ENCODE measurements at places on chromosomes 12 and 14. TPM values are rescaled to one million over a fixed set of nuclear protein-coding genes. Genes with fewer than 3 reads are reported as not detected.
A peak's percentile ranks its signal among the peaks of the same experiment; 100 is the strongest.

DNA sequence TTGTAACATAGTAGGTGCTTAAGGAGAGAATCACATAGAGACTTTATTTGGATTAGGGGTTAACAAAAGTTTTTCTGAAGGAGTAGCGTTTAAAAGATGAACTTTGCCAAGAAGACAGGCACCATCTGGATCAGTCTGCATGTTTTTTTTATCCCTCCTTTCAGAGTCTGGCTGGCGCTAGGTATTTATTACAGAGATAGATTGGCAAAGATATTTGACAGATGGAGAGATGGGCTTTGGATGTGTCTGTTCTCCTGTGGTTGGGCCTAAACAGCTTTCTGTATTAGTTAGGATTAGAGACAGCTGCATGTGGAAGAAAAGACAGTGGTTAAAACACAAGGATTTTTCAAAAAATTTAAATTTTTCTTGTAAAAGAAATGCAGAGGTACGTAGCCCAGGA, 133.9 kb downstream of the C12orf75 start:
- no peak for DNase-seq

Gene TAS2R50
- 0.25 TPM for total RNA-seq

Gene MMP14
- 83.9 TPM for total RNA-seq

GRCh38 chr12:113465808-113466453, 5.7 kb downstream of the LHX5 start:
- no peak for DNase-seq

Gene CYP46A1
- 0.57 TPM for total RNA-seq

GRCh38 chr12:121894633-121895032, 6.0 kb downstream of the PSMD9 start:
- DNase-seq: peak; percentile 30

Gene SLC10A1
- total RNA-seq: not detected

GRCh38 chr12:127343940-127344339, 923.0 kb upstream of the TMEM132C start:
- no peak for DNase-seq

DNA sequence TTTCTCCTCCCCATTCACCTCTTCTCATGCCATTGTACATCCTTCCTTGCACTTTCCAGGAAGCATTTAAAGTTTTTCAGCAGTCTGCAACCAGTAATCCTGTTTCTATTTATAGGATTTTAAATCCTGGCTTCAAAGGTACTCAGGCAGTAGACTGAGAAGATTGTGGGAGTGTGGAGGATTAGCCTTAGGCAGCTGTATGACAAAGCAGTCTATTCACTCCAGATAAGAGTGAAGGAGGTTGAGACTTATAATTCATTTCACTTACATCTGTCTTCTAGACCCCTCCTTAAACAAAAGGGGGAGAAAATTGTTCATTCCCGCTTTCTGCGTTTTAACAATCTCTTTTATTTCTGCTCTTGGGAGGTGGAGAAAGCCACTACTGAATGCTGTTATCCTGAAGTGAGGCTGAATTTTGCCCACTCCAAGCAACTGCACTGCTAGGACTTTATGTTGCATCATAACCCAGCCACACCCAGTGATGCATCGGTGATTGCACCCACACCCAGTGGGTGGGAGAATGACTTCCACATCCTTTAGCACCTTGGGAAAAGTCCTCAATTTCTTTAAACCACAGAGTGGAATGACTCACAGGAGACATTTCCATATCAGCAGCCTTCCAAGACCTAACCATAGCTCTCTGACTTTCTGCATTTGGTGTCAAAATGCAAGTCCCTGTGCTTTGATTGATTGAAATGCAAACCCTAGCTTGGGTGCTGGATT, 382.5 kb upstream of the ATP2B1 start:
- DNase-seq: no peak

DNA sequence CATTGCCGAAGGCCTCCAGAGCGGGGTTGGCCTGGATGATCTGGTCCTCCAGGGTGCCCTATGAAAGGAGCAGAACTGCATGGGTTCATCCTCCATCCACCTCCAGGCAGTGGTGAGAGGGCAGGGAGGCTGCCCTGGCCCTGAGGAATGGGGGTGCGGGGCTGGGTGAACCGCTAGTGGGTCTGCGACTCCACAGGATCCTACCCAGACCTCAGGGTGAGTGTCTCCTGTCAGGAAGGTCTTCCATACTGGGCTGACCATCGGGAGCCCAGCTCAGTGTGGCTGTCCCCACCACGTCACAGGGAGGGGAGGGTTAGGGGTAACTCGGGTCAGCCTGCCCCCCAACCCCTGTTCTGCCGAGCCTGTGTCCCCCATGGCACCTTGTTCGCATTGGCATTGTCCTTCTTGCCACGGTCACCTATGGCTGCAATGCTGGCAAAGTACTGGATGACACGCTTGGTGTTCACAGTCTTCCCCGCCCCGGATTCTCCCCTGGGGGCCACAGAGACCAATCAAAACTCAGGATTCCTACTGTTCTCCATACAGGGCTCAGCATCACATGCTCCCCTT, 3.7 kb downstream of the MYH6 start:
- DNase-seq: no peak

- no peak for DNase-seq
Measured at GRCh38 chr14:56333359-56334292, 215.4 kb downstream of the PELI2 start.

DNA sequence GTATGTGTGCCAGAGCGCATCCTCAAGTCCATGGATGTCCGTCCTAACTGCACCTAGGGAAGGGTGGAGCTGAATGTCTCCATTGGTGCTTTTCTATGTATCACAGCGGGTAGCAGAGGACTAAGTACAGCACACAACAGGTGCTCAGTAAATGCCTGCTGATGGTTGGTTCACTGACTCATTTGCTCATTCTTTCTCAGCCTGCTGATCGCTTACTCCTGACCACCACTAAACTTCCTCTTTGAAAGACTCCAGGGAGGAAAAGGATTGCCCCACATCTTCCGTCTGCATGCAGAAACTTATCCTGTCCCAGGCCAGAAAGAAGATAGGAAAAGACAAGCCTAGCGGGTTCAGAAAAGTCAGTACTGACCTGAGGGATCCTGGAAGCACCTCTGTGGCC, 66.3 kb downstream of the B4GALNT3 start:
- no peak for DNase-seq

DNA sequence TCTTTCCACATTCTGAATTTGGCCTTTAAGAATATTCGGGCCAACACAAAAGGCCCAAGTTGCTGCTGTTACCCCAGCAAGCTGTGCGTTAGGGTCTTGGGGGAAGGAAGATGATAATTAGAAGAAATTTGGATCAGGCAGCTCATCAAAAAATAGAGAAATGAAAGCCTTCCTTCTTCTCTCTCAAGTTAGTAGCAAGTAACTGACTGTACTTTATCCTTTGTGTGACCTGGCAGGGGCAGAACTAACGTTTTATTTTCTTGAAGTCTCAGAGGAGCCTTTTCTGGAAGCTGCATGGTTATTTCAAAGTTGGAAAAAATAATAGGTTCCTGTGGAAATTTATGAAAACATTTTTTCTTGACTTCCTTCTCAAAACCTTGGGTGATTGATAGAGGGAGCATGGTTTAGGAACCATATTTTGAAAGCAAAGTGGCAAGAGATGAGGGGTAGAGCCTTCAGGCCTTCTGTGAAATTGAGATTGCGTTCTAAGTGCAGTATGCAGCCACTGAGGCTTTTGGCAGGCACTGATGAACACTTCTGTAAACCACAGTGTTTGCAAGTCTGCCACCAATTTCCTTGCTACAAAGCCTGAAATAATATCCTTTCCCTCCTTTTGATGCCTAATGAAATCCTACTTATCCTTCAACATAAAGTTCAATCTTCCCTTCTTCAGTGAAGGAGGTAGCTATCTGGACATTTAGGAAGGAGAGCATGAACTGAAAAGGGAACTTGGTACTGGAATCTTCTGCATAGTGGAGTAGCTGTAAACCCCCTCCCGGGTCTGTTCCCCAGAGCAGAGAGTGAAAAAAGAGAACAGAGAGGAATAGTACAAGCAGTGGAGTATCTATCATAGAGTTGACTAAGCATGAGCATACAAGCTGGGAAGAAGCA, 123.2 kb downstream of the FGD4 start:
- DNase-seq: no peak

DNA sequence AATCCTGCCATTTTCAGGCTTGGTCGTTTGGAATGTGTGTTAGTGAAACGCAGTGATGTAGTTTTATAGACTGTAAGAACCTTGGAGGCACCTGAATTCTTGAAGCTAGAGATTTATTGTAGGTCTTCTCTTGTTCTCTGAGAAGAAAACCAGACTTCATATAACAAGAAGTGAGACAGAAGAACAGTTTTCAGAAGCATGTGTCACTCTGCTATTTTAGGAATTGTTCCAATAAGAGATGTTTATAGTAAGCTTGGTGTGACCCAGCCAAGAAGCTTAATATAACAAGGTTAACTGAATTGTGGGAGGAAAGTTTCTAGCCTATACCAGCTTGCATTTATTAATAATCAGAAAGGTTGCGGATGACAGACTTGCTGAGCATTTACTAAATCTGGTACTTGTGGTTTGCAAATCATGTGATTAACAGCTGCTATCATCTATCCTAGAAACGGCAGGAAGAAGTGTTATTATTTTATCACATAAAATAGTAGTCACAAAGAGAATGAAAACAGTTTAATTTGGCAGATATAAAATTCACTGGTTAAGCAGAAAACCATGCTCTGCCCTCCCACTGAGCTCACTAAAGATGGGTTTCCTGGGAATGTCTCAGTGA, 49.2 kb upstream of the BCAT1 start:
- DNase-seq: no peak

DNA sequence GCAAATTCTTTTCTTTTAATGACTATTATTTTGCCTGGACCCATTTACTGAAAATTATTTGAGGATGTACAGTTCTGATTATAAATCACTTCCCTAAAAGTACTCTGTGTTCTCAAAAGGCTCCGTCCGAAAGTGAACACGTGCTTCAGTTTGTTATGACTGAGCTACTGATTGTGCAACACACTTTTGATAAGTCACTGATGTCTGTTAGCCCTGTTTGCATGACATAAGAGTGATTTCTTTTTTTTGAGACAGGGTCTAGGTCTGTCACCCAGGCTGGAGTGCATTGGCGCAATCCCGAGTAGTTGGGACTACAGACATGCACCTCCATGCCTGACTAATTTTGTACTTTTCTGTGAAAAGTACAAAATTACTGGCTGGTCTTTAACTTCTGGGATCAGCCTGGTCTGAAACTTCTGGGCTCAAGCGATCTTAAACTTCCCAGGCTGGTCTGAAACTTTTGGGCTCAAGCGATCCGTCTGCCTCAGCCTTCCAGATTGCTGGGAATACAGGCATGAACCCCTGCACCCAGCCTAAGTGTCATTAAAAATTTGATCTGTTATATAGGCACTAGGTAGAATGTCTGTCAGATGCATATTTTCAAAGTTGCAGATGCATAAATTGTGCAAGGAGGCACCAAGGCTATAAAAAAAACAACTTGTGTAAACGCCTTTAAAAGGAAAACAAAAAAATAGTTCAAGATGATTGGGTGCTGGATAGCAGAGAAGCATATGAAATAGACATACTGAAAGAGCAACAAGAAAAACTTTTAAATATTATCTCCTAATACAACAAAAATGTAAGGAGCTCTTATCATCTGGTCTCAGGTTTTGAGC, 111.5 kb downstream of the SRGAP1 start:
- DNase-seq: no peak

Gene SRRM4
- total RNA-seq: 0.96 TPM

All from WTC11 (cell line).